Chondrocyte (in vitro differentiated cells): ENCODE measurements at places on chromosomes 1 and 21. TPM values are rescaled to one million over a fixed set of nuclear protein-coding genes. Genes with fewer than 3 reads are reported as not detected.

GRCh38 chr1:119516247-119516646, 9.2 kb downstream of the HSD3B1 start:
- H3K27me3 ChIP-seq, result peaks cover 24% of the 10 kb centered on the region
- H3K27ac ChIP-seq, result no peak overlapping the region
- no peak overlapping the region for H3K4me3 ChIP-seq
- peaks cover 11% of the 10 kb centered on the region for H3K4me1 ChIP-seq

GRCh38 chr1:204571631-204572030, 55.4 kb downstream of the MDM4 start:
- H3K36me3 ChIP-seq, result peaks cover 5% of the 10 kb centered on the region
- peaks cover 7% of the 10 kb centered on the region for H3K4me1 ChIP-seq
- peaks cover 4% of the 10 kb centered on the region for H3K27me3 ChIP-seq
- DNase-seq, result no peak

The COL6A1 gene
- 994 to 1,063 TPM (median 1,052 TPM) in 3 replicates for total RNA-seq

- H3K27me3 ChIP-seq, result no peaks in the 10 kb centered on the region
- no peak for DNase-seq
- H3K36me3 ChIP-seq, result peaks cover 5% of the 10 kb centered on the region
- H3K27ac ChIP-seq, result no peak overlapping the region
- no peaks in the 10 kb centered on the region for H3K4me1 ChIP-seq
- H3K4me3 ChIP-seq, result no peak overlapping the region
Observed at GRCh38 chr1:169465281-169465680, 20.5 kb downstream of the SLC19A2 start.

The TFF2 gene
- total RNA-seq, result not detected in 3 replicates
